Stimulated activated CD4-positive, alpha-beta T cell treated with anti-CD3 and anti-CD28 coated beads, Interleukin-1b, Interleukin-23, amount 100 ng/mL, for 48 hours (primary cell): ENCODE measurements at places on chromosomes 2 and 18.

- DNase-seq: peak; percentile 31
These were observed 67.7 kb downstream of the PDCL3 start for GRCh38 chr2:100630473-100630977.

DNA sequence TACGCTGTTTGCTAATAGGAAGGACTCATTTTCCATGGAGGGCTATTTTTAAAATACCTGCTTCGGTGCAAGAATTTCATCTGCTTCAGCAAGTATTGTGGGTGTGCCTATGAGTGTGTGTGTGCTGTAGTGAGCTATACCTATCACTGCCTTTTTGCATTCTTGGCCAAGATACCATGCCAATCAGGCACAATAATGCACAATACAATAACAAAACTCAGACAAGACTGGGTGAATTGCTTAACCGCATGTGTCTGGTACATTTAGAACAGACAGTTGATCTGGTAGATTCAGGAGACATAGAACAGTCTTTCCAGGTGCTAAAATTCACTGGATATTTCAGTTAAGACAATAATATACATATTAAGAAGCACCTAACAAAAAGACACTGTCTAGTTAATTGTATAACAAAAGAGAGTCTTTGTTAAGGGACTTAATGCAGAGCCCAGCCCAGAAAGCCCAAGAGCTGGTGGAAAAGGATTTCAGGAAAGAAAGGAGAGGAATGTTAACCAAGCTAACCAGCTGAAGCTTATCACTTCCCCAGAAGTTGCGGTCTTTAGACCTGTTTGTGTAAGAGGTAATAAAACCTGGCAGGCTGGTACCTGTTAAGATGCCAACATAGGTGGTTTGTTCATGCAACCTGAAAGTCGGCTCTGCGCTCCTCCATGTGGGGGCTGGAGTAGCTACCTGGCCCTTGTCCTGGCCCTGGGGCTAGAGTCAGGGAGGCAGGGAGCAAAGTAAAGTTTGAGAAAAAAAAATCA lies 153.3 kb upstream of the RBMS1 start:
- DNase-seq: no peak

DNA sequence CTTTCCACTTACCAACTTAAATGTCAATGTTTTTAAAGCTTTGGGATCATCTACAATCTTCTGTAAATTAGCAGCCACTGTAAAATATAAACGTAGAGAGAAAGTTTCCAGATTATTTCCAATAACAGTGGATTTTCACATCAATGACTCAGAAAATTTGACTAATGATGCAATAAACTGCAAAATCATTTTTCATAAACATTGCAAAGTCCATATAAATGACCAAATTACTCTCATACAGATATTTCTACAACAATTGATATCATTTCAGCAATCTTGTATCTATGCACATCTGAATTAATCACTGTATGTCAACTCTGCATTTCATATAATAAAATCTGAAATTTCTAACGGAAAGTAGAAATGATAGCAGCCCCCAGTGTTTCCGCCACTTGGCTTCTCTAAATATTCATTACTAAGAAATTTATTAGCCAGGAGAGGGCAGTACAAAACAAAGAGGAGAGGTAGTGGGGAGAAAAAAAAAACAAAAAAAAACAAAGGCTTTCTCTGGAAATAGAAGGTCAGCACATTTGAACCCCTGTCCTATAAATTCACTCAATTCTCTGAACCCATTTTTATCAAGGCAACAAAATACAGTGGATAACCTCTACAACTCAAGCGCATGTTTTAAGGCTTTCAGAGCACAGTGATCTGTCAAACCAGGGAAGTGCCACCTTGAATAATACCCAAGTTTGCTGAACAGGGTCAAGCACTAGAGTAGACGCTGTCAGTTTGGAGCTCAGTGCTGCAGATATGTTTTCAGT lies 282.6 kb downstream of the STK39 start:
- no peak for DNase-seq

DNA sequence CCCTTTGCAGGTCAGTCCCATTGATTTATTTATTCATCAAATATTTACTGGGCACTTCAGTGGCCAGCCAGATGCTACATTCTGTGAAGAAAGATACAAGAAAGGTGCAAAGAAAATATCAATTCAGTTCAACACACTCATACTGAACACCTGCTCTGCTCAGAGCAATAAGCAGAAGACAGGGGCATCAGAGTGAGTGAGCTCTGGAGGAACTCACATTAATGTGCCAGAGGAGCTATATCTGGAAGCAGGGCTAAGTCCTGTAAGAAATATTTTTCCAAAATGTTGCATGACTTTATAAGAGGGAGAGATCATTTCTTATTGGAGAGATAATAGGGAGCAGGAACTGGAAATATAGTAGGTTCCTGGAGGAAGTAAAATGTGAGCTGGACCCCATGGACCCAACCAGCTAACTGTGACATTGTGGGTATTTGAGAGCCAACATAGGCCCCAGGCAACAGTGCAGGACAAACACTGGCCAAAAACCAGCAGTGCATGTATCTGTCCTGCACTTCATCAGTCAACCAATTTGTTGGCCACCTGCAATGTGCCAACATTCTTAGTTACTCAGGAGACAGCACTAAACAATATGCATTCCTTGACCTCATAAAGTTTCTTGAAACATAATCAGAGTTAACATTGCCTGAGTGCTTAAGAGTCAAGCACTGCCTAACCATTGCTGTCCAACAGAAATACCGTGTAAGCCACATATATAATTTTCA lies 102.7 kb upstream of the PTPRM start:
- no peak for DNase-seq

DNA sequence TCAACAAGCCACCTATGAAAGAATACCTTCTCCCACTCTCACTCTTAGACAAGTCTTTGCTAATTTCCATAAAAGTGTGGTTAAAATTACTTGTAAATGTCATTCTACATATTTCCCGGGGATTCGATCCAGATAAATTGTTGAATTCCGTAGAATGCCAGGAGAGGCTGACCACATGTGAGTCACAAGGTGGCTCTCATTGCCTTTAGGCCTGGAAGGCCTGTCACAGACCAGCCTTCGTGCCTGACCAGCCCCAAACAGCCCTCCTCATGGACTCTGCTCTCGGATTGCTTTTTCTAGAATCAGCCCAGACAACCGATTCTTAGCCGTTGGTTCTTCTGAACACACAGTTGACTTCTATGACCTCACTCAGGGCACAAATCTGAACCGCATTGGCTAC lies 86.0 kb downstream of the RTN4 start:
- DNase-seq: no peak

DNA sequence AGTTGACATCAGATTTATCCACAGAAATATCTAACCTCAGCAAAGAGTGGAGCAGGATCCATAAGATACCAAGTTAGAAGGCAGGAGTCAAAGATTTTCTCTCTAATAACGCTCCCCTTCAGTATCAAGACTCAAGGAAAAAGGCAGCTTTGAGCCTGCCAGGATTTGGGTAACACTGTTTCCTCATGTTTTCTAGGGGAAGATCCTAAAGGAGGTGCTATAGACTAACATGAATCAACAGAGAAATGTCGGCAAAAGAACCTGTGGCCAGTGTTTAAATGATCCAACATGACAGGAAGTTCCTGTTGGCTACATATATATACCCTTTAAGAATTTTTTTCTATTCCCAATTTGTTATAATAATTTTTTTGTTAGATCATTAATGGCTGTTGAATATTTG lies 402.3 kb downstream of the TGIF1 start:
- no peak for DNase-seq

GRCh38 chr2:133148187-133148586 lies 420.1 kb downstream of the NCKAP5 start:
- DNase-seq: no peak

GRCh38 chr2:162928356-162928755 lies 89.8 kb upstream of the KCNH7 start:
- no peak for DNase-seq
